ENCODE measurements at places on chromosomes 3 and 15.

GRCh38 chr3:55617385-55617784, 130.3 kb upstream of the WNT5A start:
- DNase-seq, result no peak

DNA sequence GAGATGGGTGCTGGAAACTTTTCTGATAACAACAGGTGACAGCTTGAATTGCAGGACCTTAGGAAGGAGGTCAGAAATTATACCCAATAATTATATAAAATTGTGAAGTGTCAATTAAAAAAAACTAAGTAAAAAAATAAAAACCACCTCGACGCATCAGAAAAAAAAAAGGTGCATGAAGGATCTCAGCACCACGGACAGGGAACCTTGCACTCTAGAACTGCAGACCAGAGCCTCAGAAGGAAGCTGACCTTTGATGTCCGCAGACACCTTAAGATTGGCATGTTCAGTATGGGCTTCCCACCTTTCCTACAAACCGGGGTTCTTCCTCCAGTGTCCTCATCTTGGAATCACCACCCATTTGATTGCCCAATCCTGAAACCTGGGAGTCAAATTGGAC, 60.9 kb downstream of the SCN10A start:
- no peak for DNase-seq

- no peak for DNase-seq
These were observed 17.6 kb upstream of the SLC4A7 start for GRCh38 chr3:27501759-27502158.

DNA sequence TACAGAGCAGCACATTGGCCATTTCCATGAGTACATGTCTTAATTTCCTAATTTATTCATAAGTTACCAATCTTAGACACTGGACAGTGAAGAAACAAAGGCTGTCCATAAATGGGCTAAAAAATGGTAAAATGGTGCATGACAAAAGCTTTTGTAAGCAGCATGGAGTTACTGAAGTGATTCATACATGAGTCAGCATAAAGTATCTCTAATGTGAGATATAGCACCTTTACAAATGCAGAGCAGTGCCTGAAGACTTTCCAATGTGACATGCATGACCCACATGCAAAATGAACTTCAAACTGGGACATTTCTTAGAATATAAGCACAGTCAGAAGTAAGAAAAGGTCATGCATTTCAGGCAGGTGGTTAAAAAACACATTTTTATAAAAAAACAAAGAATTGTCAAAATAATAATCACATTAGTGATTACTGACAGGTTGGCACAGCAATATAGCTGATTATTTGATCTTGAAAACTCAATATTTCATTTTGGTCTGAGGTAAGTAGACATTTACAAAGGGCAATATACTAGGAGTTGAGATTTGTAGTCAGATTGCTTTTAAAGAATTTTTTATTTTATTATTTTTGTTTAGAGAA, 299.3 kb downstream of the PLCL2 start:
- DNase-seq, result peak; percentile 16

- DNase-seq, result no peak
These were observed 354.0 kb upstream of the ROBO2 start for GRCh38 chr3:76685858-76686257.

- peak; percentile 7 for DNase-seq
These were observed 117.7 kb downstream of the POLR2M start for GRCh38 chr15:57824186-57824585.

- DNase-seq, result no peak
These were observed 5.0 kb downstream of the LRCH3 start for GRCh38 chr3:197796087-197796486.

DNA sequence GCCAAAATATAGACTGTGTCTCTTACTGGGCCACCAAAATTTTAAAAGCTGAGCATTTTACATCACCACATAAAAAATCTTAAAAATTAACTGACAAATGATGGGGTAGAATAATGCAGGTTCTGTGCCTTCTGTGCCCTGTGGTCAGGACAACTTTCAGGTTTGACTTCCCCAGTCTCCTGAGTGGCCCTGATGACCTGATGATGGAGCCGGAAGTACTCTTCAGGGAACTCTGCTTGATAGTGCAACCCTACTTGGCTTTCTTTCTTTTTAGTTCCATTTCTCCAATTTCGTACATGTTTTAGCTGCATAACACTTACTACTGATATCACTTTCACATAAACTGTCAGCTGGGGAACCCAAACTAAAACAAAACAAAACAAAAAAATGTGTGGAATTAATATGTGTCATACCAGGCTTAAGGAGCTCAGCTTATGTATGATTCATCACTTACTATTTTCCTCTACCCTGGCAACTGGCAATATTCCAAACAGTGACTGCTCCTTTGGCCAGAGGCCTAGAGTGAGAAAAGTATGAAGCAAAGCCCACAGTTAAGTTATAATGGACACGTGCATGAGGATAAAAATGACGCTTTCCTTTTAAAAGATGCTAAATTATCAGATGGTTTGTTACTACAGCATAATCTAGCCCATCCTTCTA, 194.3 kb downstream of the BCHE start:
- DNase-seq, result no peak

- DNase-seq, result no peak
These were observed 432.4 kb upstream of the ATP10A start for GRCh38 chr15:26295336-26296085.

GRCh38 chr15:33242669-33243191, 48.2 kb upstream of the FMN1 start:
- DNase-seq, result no peak

GRCh38 chr15:73936181-73936580, 9.9 kb downstream of the LOXL1 start:
- no peak for DNase-seq

GRCh38 chr3:140403079-140403478, 274.8 kb upstream of the TRIM42 start:
- DNase-seq, result no peak

- no peak for DNase-seq
These were observed 434.2 kb upstream of the CCDC54 start for GRCh38 chr3:106943071-106943470.

GRCh38 chr3:71859123-71859519, 74.2 kb upstream of the PROK2 start:
- peak; percentile 12 for DNase-seq

DNA sequence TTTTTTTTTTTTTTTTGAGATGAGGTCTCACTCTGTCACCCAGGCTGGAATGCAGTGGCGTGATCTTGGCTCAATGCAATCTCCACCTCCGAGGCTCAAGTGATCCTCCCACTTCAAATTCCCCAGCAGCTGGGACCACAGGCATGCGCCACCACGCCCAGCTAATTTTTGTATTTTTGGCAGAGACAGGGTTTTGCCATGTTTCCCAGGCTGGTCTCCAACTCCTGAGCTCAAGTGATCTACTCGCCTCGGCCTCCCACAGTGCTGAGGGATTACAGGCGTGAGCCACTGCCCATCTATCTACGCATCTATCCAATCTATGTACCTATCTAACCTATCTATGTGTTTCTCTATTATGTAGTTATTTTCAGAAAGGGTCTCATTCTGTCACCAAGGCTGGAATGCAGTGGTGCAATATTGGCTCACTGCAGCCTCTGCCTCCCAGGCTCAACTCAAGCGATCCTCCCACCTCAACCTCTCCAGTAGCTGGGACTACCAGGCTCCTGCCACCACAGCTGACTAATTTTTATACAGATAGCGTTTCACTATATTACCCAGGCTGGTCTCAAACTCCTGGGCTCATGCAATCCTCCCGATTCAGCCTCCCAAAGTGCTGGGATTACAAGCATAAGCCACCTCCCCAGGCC, 20.2 kb upstream of the GPX1 start:
- no peak for DNase-seq

DNA sequence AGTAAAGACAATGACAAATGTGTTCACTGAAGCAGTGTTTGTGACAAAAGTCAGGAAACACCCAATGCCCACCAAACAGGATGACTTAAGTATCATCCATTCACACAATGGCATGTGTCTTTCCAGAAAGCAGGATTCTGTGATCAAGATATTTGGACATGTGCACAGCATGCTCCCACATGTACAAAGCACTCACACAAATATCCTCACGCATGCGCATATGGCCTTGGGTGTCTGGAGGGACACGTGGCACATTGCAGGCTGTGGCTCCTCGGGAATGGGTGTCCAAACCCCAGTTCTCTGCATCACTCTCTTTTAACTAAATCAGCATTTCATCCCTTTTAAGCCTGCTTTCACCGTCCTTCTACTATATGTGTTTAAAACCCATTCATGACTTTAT, 130.5 kb downstream of the KLF13 start:
- no peak for DNase-seq

DNA sequence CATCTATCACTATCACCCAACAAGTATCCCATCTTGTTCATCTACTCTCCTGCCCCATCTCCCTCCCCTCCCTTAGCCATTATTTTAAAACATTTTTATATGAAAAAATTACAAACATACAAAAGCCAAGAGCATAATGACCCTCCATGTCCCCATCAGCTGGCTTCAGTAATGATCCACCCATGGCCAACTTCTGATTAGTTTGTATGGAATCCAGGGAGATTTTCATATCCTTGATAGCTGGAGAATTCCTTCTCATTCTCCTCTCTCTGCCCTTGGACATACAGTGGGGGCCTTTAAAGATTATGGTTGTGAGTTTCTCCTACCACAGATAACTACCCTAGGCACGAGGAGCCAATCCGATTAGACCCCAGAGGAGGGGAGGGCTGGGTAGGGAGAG, 40.2 kb downstream of the IRAK2 start:
- no peak for DNase-seq

- no peak for DNase-seq
These were observed 180.9 kb upstream of the SOX14 start for GRCh38 chr3:137583256-137583655.

DNA sequence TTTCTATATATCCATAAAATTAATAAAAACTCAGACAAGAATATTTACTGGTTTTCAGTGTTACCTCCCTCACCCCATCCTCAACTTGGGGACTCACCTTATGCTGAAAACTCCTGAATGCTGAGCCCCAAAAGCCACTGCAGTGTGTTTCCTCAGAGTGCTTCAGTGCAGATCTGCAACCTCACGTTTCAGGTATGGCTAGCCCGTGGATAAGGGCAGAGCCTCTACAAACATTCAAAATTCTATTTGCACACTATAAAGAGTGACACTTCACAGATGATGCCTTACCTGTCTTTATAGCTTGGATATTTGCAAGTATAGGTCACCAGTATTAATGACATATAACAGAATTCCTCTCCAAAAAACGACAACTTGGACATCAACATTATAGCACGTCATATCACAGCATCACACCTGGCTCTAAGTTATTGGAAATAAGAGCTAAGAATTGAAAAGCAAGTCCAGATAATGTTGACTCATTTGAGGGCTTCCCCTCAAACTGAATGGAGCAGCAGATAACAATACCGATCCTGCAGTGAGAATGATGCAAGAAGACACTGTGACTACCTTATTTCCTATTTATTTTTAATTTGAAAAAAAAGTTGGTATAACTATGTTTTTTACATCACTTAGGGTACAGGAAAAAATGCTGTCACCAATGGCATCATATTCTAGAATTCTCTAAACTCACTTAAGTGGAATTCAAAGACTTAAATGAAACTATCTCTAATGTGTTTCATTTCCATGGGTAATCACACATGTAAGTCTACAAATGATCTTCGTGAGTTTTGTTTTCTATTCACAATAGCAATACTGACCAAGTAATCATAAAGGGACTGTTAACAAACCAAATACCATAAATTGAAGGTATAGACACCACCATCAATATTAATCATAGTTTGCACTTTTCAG, 40.7 kb upstream of the RSL24D1 start:
- DNase-seq, result no peak

GRCh38 chr3:124599779-124600693, 130.2 kb upstream of the UMPS start:
- DNase-seq, result no peak

- DNase-seq, result no peak
These were observed 64.9 kb downstream of the ATP10A start for GRCh38 chr15:25797936-25798901.

DNA sequence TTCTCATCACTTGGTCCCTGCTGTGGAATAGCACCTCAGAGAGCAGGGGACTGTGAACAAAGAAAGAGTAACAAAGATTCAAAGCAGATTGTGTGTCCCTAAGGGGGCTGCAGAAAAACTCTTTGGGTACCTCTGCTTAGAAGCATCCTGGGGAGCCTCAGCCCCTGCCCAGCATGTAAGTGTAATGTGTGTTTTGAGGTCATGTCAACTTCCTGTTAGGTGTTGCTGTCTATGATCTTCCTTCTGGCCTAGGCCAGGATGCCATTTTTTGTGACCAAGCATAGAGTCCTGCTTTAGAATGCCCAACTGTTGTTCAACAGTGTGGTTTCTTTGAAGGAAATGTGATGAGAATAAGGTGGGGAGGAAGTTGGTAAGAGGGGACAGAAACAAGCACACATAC, 77.1 kb upstream of the BCL6 start:
- no peak for DNase-seq

DNA sequence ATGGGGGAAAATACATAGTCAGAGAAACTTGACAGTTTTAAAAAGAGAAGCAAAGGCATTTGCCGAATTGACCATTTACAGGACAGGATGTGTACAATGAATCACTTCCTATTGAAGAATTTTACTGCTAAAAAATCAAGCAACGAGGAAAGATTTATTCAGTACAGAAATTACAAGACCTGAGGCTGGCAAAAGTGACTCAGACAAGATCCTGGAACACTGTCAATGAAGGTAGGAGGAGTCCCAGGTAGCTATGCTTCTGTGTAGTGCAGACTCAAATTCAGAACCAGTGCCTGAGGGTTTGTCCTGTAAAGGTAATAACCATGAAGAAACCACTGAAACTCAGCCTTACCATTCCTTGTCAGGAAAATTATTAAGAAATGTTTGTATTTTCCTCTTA, 120.9 kb downstream of the ZMAT3 start:
- peak; percentile 59 for DNase-seq

DNA sequence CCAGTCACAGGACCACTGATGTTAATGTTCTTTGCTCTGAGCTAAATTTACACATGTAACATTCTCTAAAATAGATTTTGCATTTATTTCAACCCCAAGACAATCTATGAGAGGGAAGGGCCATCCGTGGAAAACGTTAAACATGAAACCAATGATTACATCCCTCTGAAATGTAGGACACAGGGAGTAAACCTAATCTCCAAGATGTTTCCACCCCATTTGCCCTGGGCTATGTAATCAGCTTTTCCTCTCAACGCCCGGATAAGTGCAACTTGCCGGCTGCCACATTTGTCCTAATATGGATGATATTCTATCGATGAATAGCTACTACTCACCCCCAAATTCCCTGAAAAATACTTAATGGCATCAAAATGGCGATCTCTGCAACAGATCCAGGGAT, 6.4 kb upstream of the FMN1 start:
- no peak for DNase-seq

DNA sequence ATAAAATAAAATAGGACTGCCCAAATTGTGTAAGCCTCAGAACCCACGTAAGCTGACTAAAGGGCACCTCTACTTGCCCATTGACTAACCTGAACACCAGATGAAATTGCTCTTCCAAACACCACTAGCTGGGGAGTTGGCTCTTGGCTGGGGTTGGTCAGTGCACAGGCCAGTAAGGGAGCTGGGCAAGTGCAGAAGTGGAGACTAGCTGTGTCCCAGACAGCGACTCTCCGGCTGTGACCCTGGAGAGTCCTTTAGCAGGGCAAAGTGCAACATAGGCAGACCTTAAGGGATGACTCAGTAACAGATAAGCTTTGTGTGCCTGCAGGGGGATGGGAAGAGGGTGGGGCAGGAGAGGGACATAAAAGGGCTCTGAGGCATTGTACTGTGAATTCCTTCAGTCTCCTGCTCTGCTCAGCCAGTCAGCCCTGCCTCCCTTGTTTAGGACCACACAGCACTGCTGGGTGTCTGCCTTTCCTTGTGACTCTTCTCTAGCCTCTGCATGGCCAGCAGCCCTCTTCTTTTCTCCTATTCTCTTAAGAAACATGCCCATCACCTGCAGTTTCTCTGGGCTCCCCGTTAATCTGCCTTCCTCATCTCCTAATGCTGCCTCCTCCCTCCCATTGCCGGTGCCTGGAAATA, 13.2 kb downstream of the NR1I2 start:
- no peak for DNase-seq

Data from activated CD8-positive, alpha-beta T cell treated with anti-CD3 and anti-CD28 coated beads for 36 hours (primary cell).